Activated CD8-positive, alpha-beta memory T cell treated with anti-CD3 and anti-CD28 coated beads for 1 hour (primary cell): ENCODE measurements at places on chromosomes 12 and 14.

DNA sequence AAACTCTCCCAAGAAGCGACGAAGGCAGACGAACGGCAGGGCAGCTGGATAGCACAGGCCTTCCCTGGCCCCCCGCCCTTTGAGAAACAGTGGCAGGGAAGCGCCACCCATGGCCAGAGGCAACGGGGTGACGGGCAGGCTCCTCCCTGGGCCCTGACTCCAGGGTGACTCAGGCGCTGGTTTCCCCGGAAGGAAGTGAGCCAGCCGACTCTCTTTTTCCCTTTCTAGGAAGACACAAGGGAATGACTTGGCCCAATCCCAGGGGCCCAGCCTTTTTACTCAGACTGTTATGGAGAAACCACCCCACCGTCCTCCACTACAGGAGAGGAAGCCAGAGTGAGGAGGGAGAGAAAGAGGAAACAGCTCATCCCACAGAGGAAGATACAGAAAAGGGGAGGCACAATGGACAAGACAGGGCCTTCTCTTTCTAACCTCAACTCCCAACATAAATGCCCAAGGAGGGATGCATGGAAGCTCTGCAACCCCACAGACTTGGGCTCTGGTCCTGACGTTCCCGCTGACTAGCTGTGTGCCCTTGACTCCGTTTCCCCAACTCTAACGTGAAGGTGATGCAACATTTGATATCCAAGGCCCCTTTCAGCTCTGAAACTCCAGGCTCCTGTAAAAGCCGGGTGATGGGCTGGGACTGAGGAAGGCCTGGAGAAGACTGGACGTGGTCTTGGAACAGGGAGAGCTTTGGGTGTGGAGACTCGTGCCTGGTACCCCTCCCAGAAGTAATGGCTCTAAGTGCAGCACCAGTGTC is 27.9 kb downstream of the ACTN1 start:
- no peak for DNase-seq

DNA sequence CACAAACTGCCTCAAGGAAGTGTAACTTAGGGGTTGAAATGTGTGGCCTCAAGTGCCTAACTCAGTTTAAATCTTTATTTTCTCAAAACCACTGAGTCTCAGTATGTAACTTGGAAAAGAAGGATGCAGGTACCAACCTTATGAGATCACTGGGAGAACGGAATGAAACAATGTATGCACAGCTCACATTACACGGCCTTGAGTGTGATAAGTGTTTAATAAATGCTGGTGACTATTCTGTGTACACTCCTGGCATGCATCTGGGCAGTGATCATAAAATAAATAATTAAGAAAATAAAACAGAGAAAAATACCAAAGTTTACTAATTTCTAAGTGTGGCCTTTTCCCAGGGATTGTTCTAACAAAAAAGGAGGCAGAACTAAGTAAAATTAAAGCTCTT is 974.5 kb upstream of the FLRT2 start:
- no peak for DNase-seq

GRCh38 chr12:81161680-81162079 is 83.8 kb downstream of the ACSS3 start:
- DNase-seq: no peak

DNA sequence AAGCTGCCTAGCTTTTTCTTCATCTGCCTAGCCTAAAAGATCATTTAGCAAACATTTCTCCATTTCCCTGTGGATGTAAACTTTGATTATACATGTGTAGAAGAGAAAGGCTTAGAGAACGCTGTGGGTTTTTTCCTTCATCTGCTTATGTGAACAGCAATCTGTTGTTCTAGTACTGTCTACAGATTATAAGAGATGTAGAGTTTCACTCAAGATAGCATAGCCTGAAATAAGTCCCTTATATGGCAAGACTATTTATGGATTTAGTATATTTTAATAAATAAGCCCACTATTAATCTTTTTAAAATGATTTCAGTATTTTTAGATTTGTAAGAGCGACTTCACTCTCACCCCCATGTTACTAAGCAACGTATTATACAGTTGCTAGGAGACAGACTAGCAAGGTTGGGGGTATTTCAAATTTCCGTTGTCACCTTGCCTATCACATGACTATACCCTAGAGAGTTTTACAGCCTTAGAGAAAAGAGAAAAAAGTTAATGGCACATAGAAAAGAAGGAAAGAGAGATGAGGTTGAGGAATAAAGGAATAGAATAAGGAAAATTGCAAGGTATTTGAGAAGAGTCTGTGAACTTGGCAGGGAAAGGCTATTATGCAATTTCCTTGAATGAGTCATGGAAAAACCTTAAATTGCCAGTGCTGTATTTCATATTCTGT is 12.2 kb upstream of the TUBA1A start:
- DNase-seq: no peak

DNA sequence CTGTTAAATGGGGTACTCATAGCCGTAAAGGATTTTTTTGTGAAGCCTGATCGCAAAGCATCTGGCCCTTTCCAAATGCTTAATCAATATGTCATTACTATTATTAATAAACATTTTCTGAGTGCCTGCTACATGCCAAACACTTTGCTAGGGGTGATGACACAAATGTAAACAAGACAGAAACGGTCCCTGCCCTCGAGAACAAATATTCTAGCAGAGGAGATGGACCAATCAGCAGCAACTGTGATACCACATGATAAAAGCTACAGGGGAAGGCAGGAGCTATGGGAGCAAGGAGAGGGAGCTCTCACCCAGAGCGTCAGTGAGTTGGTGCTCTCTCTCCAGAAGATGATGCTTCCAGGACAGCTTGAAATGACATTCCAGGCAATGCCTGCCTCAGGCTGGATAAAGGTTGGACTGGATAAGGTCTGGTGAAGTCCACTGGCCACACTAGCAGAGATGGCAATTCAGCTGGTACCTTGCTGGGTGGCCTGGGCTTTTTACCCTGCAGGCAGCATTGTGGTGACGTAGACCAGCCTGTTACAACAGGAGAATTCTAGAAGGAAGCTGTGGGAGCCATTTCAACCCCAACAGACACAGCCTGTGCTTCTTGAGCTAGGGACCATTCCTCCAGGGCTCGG is 41.1 kb downstream of the ERH start:
- no peak for DNase-seq

GRCh38 chr12:102568276-102568675 is 87.9 kb upstream of the IGF1 start:
- no peak for DNase-seq

DNA sequence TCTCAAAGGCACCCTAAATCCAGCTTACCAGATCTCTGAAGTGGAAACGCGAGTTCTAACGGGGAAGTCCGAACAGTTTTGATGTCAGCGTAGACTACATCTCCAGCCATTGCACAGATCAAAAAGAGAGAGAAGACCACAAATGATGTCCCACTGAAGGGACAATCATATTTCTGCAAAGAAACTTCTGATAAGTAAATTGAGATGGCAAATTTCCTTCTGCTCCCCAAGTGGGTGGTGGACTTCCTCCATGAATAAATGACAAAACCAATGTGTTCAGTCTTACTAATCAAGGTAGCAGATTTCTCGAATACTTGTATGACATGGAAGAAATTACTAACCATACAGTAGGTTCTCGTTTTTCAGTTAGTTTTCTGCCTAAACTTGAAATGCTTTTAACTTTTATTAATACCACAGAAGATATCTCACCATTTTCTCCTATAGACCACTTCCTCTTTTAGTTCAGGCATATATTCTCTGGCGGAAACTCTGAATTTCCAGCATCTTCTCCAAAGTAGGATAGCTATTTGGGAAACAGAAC is at the start of gene CLECL1:
Gene CLECL1 (minus strand): TSS at position 177 of the 541 bp plus-strand sequence.
- no peak for DNase-seq

- no peak for DNase-seq
Measured at GRCh38 chr14:106094654-106095189, 568.3 kb downstream of the TMEM121 start.

DNA sequence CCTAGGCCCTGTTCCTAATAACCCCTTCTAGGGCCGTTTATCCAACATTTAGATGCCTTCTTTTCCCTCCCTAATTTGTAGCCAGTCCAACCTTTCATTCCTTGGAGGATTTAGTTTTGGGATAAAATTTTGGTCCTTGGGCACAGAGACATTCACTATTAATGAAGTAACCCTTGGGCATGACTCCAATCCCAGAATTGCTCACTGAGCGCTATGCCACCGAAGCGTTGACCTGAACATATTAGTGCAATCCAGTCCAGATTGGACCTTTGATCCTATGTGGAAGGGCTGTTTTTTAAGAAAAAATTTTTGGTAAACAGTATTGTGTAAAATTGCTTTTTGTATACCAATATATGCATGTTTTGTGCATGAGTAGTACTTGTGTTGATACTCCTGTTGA is 10.0 kb downstream of the DACT1 start:
- no peak for DNase-seq

GRCh38 chr12:71474791-71475190 is 35.2 kb downstream of the LGR5 start:
- no peak for DNase-seq

GRCh38 chr14:23297611-23298277 is 4.9 kb downstream of the PPP1R3E start:
- DNase-seq: no peak

GRCh38 chr12:58765653-58766512 is 154.4 kb downstream of the LRIG3 start:
- no peak for DNase-seq

GRCh38 chr14:96722736-96723135 is 74.4 kb upstream of the VRK1 start:
- DNase-seq: no peak

DNA sequence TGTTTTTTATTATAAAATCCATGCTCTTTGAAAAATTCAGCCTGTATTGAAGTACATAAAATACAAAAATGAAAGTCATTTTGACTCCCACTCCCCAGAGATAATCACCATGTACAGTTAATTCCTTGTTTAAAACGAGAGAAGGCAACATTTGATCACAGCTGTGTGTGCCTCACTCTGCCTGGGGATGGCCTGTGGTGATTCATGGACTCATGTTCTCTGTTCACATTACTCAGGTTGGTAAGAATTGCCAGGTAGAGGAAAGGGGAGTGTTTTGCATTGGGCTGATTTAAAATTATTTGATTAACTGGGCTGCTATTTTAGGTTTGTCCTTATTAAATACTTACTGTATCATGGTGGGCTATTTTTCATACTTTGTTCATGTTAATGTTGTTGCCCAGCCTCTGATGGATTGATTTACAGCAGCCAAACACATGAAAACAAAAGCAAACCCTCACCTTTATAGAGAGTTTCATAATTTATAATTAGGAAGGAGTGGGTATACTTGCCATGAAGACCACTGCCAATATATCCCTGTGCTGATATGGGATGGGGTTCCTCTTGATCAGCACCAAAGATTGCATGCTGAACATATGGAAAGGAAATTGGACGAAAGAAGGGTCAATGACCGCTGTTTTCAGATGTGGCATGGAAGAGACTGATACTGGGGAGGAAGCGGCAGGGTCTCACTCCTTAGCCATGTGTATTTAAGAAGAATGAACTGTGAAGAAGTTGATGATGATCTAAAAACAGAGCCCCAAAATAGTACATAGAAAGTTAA is 3.0 kb downstream of the ZBTB1 start:
- DNase-seq: no peak

DNA sequence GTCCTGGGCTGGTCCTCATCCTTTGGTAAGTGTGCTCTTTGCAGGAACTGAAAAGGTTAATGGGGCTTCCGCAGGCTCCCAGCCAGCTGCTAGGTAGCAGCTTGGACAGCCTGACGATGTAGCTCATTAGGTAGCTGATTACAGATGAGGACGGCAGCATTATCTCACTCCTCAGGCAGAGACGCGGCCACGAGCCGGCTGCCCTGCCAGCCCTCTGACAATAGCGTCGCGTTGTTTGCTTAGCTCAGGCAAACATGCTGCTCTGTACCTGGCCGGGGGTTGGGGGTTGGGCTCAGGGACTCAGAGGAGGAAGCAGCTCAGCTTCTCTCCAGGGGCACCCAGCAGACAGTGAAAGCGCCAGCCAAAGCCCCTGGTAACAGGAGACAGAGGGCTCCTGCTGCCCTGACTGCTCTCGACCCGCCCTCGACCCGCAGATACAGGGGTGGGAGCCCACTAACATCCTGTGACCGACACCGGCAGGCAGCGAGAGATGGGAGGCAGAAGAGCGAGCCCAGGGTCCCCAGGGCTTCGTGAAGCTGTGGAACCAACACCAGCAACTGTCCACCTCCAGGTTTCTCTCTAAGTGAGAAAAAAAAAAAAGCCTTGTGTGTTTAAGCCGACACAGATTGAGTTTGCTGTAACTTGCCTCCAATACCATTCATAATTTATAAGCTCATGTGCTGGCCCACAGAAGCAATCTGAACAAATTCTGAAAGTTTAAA is 53.4 kb upstream of the DLK1 start:
- no peak for DNase-seq

GRCh38 chr14:91509878-91510170 is 286 bp downstream of the PPP4R3A start:
- DNase-seq: peak; percentile 17

DNA sequence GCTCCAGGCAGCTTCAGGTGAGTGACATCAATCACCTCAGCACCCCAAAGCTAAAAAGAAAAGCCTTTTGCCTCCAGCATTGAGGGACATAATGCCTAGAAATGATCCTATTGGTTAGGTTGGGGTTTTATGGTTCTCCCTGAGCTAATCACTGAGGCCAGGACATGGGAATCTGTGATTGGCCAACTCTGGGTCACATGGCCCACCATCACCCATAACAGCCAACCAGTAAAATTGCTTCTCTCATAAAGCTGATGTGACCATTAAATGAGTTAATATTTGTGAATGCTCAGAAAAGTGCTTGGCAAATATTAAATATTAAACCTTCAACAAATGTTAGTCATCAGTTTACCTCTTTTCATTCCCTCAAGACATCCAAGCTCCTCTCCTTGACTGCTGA is 60.2 kb downstream of the TBX3 start:
- DNase-seq: no peak

DNA sequence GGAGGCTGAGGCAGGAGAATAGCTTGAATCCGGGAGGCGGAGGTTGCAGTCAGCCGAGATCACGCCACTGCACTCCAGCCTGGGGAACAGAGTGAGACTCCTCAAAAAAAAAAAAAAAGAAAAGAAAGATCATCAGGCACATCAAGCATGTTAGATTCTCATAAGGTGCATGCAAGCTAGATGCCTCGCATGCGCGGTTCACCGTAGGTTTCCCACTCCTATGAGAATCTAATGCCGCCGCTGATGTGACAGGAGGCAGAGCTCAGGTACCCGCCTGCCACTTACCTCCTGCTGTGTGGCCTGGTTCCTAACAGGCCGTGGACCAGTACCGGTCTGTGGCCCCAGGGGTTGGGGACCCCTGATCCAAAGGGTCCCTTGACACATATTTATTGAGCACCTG is 7.0 kb downstream of the ACVR1B start:
- no peak for DNase-seq
